Neural crest cell (in vitro differentiated cells): ENCODE measurements at places on chromosomes 5 and 9.

DNA sequence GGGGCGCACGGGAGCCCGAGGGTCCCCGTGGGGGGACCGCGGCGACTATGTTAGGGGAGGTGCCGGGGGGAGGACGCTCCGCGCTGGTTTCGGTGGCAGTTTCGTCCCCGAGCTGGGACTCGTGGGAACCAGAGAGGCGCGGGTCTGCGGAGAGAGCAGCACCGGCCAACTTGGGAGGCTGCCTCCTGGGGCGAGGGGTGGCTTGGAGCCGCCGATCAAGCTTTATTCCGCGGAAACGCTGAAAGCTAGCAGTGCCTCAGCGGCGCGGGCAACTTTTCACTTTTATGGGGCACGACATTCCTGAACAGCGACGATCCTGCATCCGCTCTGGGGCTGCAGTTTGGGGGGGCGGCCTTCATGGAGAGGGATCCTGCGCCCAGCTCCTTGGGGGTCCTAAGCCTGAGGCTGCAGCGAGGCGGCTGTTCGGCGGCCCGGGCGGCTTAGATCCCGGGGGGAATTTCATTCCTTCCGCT is 369 bp downstream of the OCLN start:
- peak; percentile 22 for DNase-seq

DNA sequence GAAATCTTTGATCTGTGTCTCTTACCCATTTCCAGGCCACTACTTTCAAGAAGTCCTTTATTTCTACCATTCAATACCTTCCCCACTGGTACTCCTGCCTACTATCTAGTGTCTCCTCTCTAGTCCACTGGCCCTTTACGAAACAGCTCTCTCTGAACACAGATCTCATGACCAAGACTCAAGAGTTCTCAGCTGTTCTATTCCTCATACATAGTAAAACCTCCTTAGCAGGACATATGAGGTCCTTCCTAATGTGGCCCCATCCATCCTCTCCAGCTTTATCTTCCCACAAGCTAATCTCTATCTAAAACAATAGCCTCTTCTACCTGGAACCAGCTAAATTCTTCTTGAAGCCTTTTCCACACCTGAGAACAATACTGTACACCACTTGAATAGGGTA is 2.6 kb downstream of the TEX10 start:
- no peak for DNase-seq

GRCh38 chr5:78819166-78819565 is 165.9 kb downstream of the ARSB start:
- DNase-seq: no peak

- DNase-seq: no peak
Observed at GRCh38 chr5:40831346-40832210, 3.4 kb downstream of the RPL37 start.

DNA sequence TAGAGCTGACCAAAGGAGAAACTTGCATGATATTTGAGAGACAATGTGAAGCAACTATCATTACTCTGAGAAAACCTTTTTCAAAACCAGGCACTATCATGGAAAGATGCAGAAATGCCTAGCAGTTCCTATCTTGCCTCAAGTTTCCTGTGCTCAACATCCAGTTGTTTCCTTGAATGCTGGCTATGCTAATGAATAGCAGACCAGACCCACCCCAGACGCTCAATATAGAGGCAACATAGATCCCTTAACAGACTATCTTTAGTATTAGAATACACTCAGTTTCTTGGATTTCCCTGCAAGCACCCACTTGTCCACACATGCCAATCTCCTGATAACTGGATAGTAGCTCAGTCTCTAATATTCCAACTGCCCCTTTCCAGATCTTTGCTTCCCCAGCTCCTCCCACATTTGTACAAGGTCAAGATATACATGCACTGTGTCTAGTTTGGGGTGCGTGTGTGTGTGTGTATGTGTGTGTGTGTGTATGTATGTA is 93.3 kb upstream of the PCSK5 start:
- no peak for DNase-seq

- no peak for DNase-seq
Observed at GRCh38 chr9:98517761-98518160, 191.0 kb downstream of the GABBR2 start.

GRCh38 chr5:68802430-68802829 is 291.4 kb upstream of the SLC30A5 start:
- no peak for DNase-seq

DNA sequence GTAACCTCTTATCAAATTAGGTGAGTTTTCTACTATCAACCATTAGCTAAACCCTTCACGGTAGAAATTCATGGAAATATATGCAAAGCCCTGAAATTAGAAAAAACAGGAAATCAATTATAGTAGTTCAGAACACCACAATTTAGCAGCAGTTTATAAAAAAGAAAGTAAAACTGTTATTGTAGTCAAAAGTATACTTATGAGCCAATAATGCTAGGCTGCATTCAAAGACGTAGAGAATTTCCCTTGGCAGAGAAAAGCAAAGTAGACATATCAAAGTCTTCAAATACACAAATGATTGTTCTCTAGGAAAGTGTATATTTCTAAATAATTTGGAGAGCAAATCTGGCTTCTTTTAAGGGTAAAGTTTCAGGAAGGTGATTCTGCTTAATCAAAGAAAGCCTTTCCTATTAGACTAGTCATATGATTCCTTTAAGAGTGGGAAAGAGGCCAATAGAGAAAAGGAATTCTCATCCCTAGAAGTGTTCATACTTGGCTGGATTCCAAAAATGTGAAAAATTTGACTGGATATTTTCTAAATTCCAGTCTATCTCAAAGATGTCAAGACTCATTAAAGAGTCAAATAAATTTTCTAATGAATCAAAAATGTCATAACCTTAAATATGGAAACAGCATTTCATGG is 185.5 kb downstream of the SMC2 start:
- no peak for DNase-seq

DNA sequence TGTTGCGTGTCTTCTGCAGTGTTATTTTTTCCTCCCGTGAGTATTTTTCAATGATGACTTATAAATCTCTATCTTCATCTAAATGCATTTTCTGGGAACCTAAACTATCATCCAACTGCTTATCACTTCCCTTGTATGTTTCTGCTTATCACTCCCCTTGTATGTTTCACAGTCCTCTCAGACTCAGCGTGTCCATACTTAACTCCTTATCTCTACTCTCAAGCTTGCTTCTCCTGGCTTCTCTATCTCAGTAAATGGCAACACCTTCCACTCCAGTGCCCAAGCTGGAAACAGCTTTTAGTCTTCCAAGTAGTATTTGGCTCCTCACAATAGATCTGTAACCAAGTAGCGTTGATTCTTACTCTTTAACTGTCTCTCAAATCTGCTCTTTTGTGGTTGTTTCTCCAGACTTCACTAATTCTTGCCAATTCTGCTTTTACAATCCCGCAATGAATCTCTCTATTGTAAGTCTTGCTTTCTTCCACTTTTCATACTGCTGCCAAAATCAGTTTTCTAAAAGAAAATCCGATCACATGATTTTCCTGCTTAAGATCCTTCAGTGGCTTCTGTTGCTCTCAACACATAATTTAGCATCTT is 33.8 kb upstream of the TXNDC8 start:
- DNase-seq: no peak

DNA sequence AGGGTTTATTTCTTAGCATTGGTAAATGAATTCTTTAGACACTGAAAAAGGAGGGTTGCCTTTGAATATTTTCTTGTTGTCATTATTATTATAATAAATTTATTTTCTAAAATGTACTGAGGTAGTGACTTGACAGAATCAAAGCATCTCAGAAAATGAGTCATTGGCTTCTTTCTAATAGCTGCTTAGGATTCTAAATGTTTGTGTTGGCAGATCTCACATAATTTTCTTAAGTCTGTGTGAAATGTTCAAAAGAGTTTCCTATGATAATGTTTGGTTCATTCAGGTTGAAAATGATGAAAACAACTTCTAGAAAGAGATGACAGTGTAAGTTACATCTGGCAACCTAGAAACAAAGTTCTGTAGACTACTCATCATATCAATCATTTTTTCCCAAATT is 69.7 kb downstream of the SH3GL2 start:
- DNase-seq: no peak
